Astrocyte of the spinal cord (primary cell): ENCODE measurements at places on chromosomes 7 and 10.

- DNase-seq: no peak
Observed at GRCh38 chr7:157024716-157025115, 14.3 kb upstream of the MNX1 start.

DNA sequence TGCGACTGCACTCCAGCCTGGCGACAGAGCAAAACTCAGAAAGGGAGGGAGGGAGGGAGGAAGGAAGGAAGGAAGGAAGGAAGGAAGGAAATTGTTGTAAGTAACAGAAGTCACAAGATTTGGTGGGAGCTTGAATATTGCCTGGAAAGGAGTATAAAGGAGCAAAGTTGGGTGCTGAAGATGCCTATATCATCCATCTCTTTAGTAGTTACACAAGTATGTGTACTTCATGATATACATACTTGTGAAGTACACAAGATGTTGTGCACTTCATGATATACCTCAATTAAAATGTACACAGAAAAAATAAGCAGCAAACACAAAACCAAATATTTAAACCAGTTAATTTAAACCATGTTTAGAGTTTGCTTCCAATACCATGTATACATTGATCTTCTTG, 1223.8 kb downstream of the SORCS3 start:
- no peak for DNase-seq

DNA sequence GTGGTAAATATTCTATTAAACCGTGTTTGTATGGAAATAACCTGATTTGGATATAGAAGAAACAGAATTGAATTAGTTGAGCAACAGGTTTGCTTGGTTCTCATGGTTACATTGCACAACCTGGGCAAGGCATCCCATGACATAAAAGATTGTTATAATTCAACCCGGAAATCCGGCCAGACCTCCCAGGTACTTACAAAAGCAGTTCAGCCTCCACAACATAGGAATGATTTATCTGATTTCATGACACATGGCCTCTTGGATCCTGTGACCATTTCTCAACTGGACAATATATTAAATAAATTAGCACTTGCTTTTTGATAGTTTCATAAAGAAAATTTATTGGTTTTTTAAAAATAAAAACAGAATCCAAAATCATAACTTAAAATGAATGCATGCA, 55.1 kb upstream of the PTPN12 start:
- no peak for DNase-seq

GRCh38 chr7:21128062-21128817, 299.6 kb upstream of the SP4 start:
- DNase-seq: no peak

DNA sequence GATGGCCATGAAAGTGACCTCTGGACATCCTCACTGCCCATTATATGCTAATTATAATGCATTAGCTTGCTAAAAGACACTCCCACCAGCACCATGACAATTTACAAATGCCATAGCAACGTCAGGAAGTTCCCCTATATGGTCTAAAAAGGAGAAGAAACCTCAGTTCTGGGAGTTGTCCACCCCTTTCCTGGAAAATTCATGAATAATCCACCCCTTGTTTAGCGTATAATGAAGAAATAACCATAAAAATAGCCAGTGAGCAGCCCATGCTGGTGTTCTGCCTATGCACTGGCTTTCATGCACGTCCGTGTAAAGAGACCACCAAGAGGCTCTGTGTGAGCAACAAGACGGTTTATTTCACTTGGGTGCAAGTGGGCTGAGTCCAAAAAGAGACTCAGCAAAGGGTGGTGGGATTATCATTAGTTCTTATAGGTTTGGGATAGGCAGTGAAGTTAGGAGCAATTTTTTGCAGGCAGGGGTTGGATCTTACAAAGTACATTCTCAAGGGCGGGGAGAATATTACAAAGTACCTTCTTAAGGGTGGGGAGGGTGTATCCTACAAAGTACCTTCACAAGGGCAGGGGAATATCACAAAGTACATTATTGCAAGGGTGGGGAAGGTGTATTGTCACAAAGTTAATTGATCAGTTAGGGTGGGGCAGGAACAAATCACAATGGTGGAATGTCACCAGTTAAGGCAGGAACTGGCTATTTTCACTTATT, 45.6 kb downstream of the LBX1 start:
- DNase-seq: no peak

DNA sequence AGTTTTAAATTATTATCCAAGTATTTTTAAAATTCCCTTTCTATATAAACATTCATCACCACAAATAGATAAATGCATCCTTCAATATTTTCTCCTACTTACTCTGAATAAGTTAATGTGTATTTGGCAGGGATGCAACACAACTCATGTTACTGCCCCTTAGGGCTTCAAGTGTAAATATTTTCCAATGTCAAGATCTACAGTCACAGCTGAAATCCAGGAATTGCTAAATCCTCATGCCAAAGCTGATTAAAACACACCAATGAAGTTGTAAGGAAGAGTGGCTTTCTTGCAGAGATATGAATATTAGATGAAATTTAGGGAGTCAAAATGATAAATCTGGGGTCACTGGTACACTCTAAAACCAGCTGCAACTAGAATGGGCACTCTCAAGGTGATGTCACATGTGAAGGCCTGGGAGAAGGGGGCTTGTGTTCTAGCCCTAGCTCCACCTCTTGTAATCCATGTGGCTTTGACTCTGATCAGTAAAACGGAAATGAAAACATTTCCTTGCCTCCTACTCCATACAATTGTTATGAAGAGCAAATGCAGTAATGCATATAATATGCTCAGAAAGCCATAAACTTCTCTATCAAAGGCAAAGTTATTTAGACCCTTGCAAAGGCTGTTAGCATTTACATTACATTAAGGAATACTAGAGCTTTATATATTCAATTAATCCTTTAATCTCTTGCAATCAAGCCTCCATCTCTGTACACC, 228.1 kb upstream of the NFE2L3 start:
- DNase-seq: no peak

DNA sequence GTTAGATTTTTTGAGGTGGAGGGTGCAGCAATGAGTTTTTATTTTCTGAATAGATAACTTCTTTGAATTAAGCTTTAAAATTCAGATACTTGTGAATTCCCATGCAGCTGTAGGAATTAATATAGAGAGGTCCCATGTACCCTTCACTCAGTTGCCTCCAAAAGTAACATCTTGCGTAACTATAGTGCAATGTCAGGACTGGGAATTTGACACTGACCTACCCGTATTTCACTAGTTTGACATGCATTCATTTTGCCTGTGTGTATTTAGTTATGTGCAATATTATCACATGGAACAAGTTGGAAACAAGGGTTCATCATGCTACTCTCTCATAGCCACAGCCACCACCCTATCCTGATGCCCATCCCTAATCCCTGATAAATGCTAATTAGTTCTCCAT, 147.1 kb upstream of the IGFBP3 start:
- no peak for DNase-seq

GRCh38 chr10:73991884-73992245, 6.1 kb upstream of the VCL start:
- DNase-seq: no peak

GRCh38 chr10:11175823-11176243, 158.2 kb downstream of the CELF2 start:
- no peak for DNase-seq

GRCh38 chr10:75994357-75995040, 563.1 kb downstream of the LRMDA start:
- no peak for DNase-seq

DNA sequence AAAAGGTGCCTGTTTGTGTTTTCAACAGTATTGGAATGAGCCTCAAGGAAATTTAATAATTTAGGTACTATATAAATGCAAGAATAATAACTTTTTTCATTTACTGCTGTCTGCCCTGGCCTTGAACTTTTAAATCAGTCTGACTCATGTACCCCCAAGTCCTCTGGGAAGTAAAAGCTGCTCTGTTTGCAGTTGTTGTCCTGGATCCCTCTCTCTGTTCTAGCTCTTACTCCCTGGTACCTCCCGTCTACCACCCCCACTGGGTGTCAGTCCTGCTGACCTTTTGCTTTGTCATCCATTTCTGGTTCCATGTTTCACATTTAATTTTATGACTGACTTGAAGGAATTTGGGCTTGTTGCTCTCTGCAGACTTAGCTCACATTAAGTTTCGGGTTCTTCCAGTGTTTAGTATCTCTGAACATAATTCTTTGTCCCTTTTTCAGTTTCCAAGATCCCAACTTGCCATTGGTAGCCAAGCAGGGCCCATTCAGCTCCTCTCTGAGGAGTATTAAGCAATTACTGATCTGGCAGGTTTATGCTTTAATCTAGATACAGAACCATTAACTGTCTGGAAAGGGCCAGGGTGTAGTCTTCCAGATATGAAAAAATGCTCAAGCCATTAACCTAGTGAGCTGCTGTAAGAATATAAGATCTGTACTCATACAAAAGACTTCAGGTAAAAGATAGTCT, 208.7 kb upstream of the FAM3C start:
- DNase-seq: peak; percentile 60

- no peak for DNase-seq
Observed at GRCh38 chr10:103512591-103513379, 19.3 kb downstream of the NEURL1 start.

DNA sequence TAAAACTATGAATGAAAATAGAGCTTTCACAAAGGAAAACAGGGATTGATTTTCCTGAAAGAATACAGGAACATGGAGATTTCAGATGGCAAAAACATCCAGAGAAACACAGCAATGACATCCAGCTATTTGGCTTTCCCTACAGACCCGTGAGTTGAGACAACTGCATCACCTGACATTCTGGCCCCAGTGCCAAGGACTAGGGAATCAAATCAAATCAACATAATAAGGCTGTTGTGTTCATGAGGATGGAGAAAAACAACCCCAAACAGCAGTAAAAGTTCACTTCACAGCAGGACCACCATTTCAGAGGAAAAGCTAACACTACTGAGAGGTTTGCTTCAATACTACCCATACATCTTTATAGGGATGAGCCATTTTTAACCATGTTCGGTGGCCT, 25.5 kb downstream of the ETV1 start:
- no peak for DNase-seq

- DNase-seq: no peak
Observed at GRCh38 chr7:139571651-139572050, 48.2 kb downstream of the CLEC2L start.

DNA sequence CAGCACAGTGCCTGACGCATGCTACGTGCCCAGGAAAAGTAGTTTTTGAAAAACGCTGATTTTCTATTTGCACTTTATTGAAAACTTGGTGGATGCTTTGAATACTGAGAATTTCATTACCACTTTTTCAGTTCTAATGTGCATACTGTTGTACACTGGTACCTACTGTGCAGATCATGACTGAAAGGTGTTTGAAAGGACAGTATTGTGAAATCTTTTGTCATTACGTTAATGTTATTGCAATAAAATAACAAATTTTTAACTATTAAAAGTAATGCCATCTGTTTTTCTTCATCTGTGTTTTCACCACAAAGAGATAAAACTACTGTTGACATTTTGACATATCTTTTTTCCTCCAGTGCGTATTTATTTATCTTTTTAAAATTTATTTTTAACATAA, 42.1 kb downstream of the CNNM2 start:
- no peak for DNase-seq

GRCh38 chr7:51316666-51317581, at the start of gene COBL:
Gene COBL, minus strand, starts transcription at chr7:51316809. Its CDS starts 176 bp downstream, at chr7:51316633.
- DNase-seq: no peak

GRCh38 chr7:102417105-102417504, 16.3 kb upstream of the ORAI2 start:
- DNase-seq: no peak

GRCh38 chr7:5681979-5682546, 99.4 kb downstream of the RNF216 start:
- no peak for DNase-seq

DNA sequence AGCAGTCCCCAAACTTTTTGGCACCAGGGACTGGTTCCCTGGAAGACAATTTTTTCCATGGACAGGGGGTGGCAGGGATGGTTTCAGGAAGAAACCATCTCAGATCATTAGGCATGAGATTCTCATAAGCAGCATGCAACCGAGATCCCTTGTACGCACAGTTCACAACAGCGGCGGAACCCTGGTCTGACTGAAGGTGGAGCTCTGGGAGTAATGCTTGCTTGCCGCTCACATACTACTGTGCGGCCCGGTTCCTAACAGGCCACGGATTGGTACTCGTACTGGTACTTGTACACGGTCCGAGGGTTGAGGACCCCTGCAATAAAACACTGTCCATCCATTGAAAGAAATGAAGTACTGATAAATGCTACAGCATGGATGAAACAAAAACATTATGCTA, 32.8 kb downstream of the MKRN1 start:
- no peak for DNase-seq

- no peak for DNase-seq
Observed at GRCh38 chr7:45294559-45294958, 137.0 kb downstream of the RAMP3 start.

DNA sequence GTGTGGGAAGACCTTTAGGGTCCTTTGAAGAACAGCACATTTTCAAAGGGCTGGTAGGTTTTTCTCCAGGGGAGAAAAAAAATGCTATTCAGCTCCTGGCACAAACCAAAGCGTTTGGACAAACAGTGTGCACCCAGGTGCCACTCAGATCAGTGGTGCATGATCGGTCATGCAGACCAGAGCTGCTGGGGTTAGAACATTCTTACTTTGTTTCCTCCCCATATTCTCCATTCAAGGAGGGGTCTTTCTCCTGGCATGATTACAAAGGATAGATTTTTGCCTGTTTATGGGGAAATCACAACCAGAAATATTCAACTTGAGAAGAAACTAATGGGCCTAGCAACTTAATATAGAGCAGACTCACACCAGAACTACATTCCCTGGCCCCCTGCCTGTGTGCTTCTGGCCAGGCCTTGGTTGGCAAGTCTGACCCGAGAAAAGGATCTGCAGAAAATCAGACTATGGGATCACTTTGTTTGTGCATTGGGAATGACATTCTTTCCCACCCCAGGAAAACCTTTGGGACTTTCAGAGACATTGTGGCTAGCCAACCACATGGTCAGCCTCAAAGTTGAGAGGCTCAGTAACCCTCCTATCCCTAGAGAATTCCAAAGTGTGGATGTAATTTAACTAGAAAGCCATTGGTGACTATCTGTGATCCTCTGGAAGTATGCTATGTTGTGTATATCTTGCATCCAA, 82.3 kb upstream of the FGL2 start:
- no peak for DNase-seq

- no peak for DNase-seq
Observed at GRCh38 chr7:97313900-97314299, 196.4 kb downstream of the SDHAF3 start.

DNA sequence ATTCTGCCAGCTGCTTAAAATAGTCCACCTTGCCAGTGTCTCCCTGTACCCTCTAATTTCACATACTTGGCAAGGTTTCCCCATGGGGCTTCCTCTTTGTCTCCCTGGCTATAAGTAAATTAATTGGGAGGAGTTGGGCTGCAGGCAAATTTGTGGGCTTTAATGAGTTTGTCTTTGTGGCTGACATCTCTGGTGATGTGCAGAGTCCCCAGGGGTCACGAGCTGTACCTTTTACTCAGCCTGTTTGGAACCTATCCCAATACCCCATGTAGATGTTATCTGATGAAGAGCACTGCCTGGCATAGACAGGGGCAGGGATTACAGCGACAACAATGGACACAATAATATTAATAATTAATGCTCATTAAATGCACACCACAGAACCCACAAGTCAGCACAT, 132.5 kb downstream of the SLIT1 start:
- DNase-seq: no peak

- no peak for DNase-seq
Observed at GRCh38 chr10:35685402-35685801, 43.3 kb upstream of the FZD8 start.
